ENCODE measurements at places on chromosomes 12 and 14.

DNA sequence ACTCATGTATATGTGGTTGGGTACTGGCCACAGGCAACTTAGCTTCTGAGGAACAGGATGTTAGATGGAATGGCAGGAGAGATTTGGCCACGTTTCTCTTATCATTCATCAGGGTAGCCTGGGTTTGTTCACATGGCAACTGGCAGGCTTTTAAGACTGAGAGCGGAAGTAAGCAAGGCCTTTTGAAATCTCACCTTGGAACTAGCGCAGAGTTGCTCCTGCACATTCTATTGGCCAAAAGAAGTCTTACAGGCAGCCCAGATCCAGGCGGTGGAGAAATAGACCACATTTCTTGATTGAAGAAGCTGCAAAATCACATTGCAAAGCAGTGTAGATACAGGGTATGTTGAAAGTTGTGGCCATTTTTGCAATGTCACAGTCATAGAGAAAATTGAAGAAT lies 3.7 kb downstream of the CLEC4A start:
- DNase-seq, result no peak

- no peak for DNase-seq
Observed at GRCh38 chr14:96359959-96360358, 3.2 kb downstream of the ATG2B start.

GRCh38 chr12:124301084-124301654 lies 6.3 kb downstream of the RFLNA start:
- no peak for DNase-seq

GRCh38 chr12:94333396-94333795 lies 126.3 kb downstream of the CEP83 start:
- no peak for DNase-seq

- DNase-seq, result no peak
Observed at GRCh38 chr14:104162495-104162894, 24.1 kb downstream of the KIF26A start.

DNA sequence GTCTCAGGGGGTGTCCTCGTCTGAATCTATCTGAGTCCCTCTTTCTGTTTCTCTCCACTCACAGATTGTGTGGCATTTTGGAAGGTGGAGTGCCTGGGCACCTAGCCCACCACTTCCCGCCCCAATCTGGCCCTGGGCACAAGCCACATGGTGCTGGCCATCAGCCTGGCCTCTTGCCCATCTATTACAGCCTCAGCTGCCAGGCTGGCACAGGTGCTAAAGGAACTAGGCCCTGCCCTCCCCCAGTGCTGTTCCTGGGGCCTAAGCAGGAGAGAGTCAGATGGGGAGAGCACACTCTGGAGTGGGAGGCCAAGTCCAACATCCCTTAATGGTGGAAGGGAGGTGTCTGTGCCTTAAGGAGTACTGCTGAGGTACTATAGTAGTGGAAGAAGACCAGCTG lies 8.3 kb upstream of the CALCOCO1 start:
- no peak for DNase-seq

DNA sequence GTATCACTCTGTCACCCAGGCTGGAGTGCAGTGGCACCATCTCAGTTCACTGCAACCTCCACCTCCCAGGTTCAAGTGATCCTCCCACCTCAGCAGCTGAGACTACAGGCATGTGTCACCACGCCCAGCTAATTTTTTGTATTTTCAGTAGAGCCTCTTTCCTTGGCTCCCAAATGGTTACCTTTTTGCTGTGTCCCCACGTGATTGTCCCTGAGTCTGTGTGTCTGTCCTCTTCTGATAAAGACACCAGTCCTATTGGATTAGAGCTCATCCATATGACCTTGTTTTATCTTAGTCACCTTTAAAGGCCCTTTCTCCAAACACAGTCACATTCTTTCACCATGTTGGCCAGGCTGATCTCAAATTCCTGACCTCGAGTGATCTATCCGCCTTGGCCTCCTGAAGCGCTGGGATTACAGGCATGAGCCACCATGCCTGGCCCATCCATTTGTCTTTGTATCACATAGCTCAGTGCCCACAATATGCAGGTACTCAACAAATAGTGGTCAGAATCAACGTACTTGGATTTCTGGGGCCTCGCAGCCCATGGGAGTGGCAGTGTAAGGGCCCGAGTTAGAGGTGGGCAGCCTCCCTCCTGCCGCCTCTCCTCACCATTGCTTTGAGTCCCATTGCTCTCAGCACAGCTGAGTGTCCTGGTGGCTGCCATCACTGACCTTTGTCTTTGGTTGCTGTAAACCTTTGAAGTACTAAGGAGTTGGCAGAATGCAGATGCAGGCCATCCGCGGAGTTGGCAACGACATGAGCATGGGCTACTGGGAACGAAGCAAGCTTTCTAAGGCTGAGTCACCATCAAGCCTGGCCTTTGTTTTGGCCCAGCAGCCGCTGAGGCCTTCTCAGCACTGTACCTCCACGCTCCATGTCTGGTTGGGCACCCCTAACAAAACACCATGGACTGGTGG lies 9.3 kb downstream of the TPCN1 start:
- no peak for DNase-seq

- no peak for DNase-seq
Observed at GRCh38 chr14:74965486-74966153, 10.2 kb upstream of the PGF start.

- DNase-seq, result no peak
Observed at GRCh38 chr12:103944964-103945363, 14.8 kb downstream of the HSP90B1 start.

GRCh38 chr12:39275846-39276245 lies 167.1 kb downstream of the KIF21A start:
- DNase-seq, result no peak

GRCh38 chr14:92575061-92575747 lies 61.6 kb downstream of the RIN3 start:
- DNase-seq, result no peak

DNA sequence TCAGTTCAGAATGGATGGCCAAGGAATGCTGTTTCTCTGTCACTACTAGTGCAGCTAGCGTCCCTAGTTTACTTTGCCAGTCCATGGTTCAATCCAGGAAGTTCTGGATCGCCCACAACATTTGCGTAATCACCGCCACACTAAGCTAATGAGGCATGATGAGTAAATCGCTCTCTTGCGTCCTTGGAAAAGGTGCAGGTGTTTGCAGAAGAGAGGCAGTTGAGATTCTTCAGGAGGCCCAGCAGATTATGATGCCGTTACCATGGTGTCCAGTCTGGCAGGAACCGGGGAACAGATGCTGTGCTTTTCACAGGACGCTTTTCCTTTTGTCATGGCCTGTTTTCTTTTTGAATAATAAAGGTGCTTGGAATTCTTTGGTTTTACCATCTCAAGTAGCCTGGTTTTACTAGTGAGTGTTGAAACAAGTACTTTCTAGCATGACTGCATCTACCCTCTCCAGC lies 9.0 kb downstream of the TPH2 start:
- peak; percentile 90 for DNase-seq

GRCh38 chr14:61368114-61368710 lies 46.8 kb downstream of the PRKCH start:
- no peak for DNase-seq

DNA sequence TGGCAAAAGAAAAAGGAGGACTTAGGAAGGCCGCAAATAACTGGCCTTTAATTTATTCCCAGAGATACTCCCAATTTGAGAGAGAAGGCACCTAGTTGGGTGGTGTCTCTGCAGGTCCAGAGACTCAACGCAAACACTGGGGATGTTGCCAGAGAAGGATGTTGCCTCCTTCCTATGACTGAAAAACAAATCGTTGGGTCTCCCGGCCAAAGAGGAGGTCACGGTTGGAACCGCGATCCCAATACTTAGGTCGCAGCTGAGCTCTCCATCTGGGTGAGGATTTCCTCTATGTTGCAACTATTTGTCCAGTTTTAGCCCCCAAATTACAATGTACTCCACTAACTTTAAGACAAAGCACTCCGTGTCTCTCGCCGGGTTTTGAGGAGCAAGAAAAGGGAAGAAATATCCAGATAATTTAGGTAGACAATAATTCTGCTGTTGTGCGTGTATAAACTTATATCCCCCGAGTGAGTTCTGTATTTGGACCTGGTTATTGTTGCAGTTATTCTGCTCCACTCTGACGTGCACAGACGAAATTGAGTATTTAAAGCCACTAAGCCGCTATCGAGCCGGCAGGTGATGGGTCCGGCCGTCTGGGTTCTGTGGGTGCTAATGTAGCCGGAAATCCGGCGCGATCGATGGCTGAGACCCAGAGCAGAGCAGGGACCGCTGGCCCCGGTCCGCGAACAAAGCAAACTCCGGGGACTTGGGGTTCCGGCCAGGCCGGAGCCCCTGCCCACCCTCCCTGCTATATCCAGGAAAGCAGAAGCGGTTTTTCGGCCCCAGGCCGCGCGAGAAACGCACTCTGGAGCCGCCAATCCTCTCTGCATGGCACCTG lies 5.7 kb downstream of the HOXC12 start:
- no peak for DNase-seq

DNA sequence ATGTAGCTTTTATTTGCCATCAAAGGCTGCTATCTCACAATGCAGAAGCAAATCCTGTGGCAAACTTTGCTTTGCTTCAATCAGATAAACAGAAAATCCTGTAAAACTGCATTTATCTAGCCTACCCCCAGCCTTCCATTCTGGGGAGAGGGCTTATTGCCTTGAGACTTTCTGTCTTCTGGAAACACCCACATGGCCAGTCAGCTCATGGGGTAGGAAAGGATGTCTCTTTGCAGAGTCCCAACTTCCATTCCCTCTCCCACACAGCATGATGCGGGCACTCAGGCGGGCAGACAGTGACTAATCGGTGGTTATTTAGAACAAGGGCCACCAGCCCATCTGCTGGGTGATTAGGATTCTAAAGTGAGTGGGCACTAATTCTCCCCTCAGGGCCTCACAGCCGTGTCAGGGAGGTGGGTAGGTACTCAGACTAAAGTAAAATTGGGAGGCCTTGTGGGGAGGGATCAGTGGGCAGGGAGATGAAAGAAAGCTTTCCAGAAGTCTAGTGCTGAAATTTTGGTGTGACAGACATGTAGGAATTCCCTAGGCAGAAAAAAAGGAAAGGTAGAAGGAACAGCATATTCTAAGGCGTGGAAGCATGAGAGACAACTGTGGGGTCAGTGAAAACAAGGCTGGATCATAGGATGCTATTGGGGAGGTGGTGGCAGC lies 720.5 kb downstream of the VRK1 start:
- no peak for DNase-seq

DNA sequence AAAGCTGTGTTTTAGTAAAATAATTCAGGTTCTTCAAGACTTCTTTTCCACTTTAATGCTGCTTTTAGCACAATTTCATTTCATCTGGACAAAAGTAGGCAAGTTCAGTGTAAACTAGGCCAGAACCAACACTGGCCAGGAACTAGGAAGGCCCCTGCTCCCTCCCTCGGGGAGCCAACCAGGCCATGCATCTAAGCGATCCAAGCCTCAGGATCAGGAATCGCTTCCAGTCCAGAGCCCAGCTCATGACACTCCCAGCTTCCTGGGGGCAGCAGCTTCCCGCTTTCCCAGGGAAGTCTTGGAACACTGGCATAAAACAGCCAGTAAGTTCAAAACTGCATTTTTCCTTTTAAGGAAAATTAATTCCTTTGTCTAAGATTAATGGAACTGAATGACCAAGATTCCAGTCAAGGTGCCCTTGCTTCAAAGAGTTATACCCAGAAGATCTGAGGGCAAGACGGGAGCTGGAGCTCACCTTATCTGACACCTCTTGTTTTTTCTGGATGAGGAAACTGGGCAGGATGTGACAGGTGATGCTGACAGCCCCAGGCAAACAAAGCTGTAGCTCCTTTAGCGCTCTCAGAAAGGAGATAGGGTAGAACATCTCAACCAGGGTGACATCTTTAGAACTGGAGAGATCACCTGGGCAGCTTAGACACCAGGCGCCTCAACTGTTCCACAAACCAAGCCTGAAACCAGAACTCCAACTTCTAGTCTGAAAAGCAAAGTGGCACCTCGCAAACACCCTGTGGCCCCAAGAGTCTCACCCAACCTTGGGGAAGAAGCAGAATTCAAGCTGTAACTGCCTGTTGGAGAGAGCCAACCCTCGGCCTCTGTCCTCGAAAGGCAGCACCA lies 61.4 kb upstream of the PNMA1 start:
- no peak for DNase-seq

DNA sequence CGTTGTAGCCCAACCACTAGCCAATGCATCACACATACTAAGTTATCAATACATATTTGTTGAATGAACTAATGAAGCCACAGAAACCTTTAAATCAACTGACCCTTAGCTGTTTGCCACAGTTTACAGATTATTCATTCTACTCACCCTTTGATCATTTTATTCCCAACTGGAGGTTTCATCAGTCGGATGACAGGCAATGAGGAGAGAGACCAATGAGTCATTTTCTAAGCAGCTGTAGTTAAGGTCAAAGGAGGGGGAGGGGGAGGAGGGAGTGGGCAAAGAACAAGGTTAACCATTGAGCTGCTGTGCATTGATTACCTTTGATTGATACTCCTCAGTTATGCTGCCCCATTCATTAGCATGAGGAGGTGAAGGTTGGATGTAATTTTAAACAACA lies 469.5 kb downstream of the VRK1 start:
- no peak for DNase-seq

GRCh38 chr12:62618319-62618718 lies 151.7 kb downstream of the MON2 start:
- no peak for DNase-seq

- no peak for DNase-seq
Observed at GRCh38 chr14:25259470-25259869, 209.5 kb upstream of the STXBP6 start.

DNA sequence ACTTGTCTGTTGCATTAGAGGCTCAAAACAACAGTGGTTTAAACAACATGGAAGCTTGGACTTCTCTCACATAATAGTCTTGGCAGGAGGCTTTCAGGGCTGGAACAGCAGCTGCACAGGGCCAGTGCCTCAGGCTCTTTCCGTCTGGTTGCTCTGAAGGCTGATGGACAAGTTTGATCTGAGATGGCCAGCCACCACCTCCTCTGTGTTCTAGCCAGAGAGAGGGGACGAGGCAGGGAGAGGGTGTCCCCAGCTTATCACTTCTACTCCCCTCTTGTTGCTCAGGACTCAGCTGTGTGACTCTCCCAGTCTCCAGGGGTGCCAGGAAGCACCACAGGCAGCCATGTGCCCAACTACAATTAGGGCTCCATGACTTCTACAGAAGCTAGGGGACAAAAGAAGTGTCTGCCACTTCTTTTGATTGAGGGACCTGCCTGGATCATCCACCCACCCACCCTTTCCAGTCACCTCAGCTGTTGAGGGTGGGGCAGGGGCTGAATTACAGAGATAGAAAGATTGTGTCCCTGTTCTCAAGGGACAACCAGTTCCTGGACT lies 46.6 kb downstream of the SMIM41 start:
- no peak for DNase-seq

GRCh38 chr14:71737760-71738159 lies 194.5 kb upstream of the RGS6 start:
- no peak for DNase-seq

- DNase-seq, result no peak
Observed at GRCh38 chr12:92130999-92131398, 14.6 kb downstream of the BTG1 start.

- no peak for DNase-seq
Observed at GRCh38 chr12:57214398-57214781, 2.2 kb upstream of the NXPH4 start.

GRCh38 chr12:47561746-47562145 lies 144.1 kb downstream of the RPAP3 start:
- no peak for DNase-seq

Measured in NCI-H1048 (cell line).